Activated naive CD8-positive, alpha-beta T cell treated with anti-CD3 and anti-CD28 coated beads for 36 hours (primary cell): ENCODE measurements at places on chromosomes 7 and 10.

GRCh38 chr10:79255007-79255507 is 92.2 kb upstream of the PPIF start:
- H3K27me3 ChIP-seq = no peaks in the 10 kb centered on the region
- H3K27ac ChIP-seq = no peak overlapping the region
- peaks cover 15% of the 10 kb centered on the region for H3K4me1 ChIP-seq

DNA sequence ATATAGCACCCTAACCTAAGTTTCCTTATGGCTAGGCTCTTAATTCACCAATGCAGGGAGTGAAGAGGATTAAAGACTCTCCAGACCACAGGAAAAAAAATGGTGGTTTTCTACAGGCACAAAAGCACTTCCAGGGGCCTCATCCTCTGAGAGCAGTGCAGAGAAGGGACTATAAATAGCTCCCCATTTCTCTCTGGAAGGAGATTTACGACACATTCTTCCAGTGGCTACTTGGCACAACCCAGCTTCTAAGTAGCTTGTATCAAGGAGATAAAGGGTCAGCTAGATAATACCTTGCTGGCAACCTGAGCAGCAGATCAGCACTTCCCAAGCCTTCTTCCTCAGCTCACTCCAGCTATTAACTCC is 73.5 kb downstream of the CRPPA start:
- H3K27me3 ChIP-seq = no peaks in the 10 kb centered on the region
- H3K4me3 ChIP-seq = no peak overlapping the region
- DNase-seq = no peak
- peaks cover 9% of the 10 kb centered on the region for H3K4me1 ChIP-seq
- H3K27ac ChIP-seq = no peak overlapping the region

- no peak overlapping the region for H3K27ac ChIP-seq
- no peak for DNase-seq
- H3K4me3 ChIP-seq = no peak overlapping the region
- peaks cover 10% of the 10 kb centered on the region for H3K27me3 ChIP-seq
- no peaks in the 10 kb centered on the region for H3K36me3 ChIP-seq
- peaks cover 6% of the 10 kb centered on the region for H3K4me1 ChIP-seq
Measured at GRCh38 chr7:38541440-38541839, 89.7 kb downstream of the AMPH start.

GRCh38 chr7:46168671-46169383 is 247.8 kb upstream of the IGFBP3 start:
- DNase-seq = no peak
- H3K4me1 ChIP-seq = no peaks in the 10 kb centered on the region
- no peaks in the 10 kb centered on the region for H3K36me3 ChIP-seq
- no peaks in the 10 kb centered on the region for H3K27me3 ChIP-seq
- H3K4me3 ChIP-seq = no peak overlapping the region
- H3K27ac ChIP-seq = no peak overlapping the region

- H3K4me1 ChIP-seq = peaks cover 71% of the 10 kb centered on the region
- no peak for DNase-seq
- H3K27me3 ChIP-seq = no peaks in the 10 kb centered on the region
- H3K4me3 ChIP-seq = no peak overlapping the region
Measured at GRCh38 chr7:2956076-2956475, 87.6 kb downstream of the CARD11 start.

DNA sequence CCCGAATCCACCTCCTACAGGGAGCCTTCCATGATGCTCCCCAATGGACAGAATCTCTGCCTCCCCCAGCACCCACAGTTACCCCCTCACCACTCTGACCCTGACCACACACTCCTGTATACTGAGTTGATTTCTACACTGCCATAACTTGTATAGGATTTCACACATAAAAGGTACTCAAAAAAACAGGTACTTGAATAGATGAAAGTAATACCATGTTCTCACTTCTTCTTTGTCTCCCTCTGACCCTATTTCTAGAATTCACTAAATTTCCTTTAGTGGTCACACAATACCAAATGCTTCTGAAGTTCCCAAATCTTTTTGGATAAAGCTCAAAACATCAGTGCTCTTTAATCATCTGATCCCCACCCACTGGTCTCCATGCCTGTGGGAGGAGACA is 45.4 kb downstream of the HSPA12A start:
- peaks cover 48% of the 10 kb centered on the region for H3K27me3 ChIP-seq
- H3K4me1 ChIP-seq = no peaks in the 10 kb centered on the region
- no peaks in the 10 kb centered on the region for H3K36me3 ChIP-seq
- H3K27ac ChIP-seq = no peak overlapping the region
- no peak overlapping the region for H3K4me3 ChIP-seq

DNA sequence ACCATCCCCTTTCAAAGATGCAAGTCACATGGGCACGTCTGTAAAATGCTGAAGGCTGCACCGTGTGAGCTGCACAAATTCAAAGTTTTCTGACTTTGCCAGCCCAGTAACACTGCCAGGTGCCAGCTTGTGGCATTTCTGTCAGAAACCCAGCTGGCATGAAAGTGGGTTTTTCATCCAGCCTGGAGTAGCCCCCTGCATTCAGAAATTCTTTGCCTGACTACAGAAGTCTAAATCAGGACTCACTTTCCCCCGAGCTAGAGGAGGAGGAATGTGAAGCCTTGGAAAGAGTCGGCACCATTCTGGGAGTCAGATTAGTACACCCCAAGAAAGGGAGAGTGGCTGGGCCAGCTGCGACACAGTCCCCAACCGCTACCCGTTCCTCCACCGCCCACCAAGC is 56.7 kb upstream of the EN2 start:
- DNase-seq = no peak
- peaks cover 6% of the 10 kb centered on the region for H3K4me1 ChIP-seq
- H3K27ac ChIP-seq = no peak overlapping the region
- peaks cover 52% of the 10 kb centered on the region for H3K27me3 ChIP-seq
- no peaks in the 10 kb centered on the region for H3K36me3 ChIP-seq
- H3K4me3 ChIP-seq = no peak overlapping the region

- H3K27me3 ChIP-seq = no peaks in the 10 kb centered on the region
- peak overlapping the region; percentile 89 for H3K27ac ChIP-seq
Measured at GRCh38 chr7:99465421-99465768, 572 bp downstream of the ATP5MF start.
